Neural crest cell (in vitro differentiated cells): ENCODE measurements at places on chromosomes 7 and 10.
A peak's percentile ranks its signal among the peaks of the same experiment; 100 is the strongest.

DNA sequence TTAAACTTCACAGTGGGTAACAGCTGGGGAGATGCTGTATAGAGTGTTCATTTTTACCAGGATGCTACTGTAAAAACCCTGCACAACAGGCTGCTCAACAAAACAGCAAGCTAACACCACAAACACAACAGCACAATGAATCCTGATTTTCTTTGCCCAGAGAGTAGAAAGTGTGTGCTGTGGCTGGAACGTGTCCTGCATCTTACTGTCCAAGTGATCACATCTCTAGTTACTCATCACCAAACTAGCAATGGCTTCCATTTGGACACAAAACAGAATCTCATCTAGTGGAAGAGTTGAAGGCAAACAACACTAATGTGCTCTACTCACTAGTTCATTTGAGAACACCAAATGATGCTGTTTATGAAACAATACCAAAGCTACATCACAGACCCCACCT, 121.2 kb downstream of the SLC25A13 start:
- DNase-seq: no peak

DNA sequence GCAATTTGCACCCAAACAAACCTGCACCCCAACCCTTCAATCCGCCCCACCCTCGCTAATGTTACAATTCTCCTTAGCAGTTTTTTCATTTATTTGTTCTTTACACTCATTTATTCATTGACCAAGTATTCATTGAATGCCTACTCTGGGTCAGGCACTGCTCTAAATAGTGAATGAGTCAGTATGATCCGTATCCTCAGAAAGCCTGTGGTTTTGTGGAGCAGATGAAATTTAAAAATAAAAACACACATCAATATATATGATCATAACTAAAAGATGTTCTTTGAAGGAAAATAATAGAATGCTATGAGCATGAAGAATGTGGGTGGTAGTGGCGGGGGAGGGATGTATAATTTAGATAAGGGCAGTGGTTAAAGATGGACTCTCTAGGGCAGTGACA, 13.3 kb downstream of the IFIT5 start:
- DNase-seq: no peak

DNA sequence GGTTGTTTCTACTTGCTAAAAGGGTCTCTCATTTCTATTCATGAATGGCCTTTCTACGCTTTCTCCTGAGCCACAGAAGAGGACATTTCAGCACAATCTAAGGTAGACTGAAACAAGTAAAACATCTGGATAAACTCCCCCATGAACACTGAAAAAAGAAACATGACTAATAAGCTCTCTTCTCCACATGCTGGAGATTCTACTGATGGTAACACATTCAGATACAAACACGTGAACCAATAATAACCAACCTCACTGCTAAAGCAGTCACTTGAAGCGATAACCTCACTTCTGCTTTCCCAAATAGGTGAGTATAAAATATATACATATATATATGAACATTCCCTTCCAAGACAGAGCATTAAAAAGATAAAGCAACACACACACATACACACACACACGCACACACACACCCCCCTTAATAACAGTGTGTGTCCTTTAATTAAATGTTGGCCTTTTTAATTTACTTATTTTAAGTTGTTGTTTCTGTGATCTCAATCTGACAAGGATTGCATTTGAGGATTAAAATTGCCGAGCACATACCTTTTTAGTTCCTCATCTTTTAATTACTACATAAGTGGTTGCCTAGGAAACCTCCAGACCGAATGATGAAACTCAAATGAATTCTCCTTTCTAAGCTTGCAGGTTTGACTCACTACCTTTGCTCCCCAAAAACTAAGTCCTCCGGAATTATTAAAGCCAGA, 292.4 kb upstream of the KLF14 start:
- no peak for DNase-seq

- no peak for DNase-seq
Observed at GRCh38 chr10:17220652-17221100, 7.4 kb upstream of the VIM start.

GRCh38 chr10:132847856-132848255, 61.9 kb upstream of the NKX6-2 start:
- DNase-seq: no peak

DNA sequence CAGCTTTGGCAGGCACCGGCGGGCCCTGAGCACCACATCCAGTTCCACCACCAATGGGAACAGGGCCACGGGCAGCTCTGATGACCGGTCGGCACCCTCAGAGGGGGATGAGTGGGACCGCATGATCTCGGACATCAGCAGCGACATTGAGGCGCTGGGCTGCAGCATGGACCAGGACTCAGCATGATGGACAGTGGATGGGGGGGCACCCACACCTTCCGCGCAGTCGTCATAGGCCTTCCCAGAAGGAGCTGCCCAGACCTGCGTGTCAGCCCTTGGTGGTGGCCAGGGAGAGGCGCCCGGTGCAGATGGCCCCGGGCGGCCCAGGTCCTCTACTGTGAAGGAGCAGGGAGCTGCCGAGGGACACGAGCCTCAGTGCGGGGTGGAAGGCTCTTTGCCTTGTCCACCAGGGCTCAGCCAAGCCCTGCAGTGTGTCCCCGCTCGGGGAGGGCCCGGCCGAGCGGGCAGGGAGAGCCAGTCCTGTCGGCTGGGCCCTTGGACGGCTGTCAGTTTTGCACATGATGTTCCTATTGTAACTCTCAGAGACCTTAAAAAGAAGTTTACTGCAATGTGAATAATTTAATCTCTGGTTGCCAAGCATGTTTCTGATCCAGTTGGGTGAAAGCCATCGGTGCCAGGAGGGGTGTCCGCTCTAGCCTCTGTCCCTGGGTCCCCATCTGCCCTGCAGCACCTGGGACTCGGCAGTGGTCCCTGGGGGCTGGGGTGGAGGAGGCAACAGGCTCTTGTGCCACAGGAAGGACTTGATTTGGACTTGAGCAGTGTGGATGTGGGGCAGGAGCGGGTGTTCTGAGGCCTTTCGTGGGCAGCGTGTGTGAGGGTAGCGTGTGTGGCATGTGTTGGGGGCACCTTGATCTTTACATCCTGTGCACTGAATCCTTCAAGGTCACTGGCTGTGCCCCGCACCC, 12.6 kb downstream of the NACAD start:
- DNase-seq: no peak

DNA sequence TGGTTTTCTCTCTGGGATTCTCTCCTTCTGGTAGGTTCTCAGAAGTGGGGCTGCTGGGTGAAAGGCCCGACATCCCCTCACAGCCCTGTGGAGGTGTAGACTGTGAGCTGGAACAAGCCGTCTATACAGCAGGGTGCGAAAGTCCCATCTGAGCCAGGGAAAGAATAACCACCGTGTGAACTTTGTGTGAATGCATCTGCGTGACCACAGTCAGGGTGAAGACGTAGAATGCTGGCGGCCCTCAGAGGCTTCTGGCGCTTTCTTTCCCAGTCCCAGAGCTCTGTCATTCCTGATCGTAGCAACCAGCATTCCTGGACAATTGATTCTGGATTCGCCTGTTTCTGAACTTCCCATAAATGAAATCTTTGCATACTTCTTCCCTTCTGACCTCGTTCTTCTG, 30.0 kb downstream of the ELFN1 start:
- no peak for DNase-seq

- DNase-seq: no peak
Observed at GRCh38 chr10:126090911-126091728, 194.8 kb downstream of the FANK1 start.

- no peak for DNase-seq
Observed at GRCh38 chr10:132539894-132540293, 2.3 kb downstream of the INPP5A start.

GRCh38 chr7:101094791-101095375, 9.6 kb downstream of the TRIM56 start:
- DNase-seq: peak; percentile 51

GRCh38 chr10:98449287-98449686, 2.6 kb upstream of the HPS1 start:
- no peak for DNase-seq

GRCh38 chr7:27166531-27167505, 1.5 kb upstream of the HOXA9 start:
- no peak for DNase-seq

- no peak for DNase-seq
Observed at GRCh38 chr10:91893051-91893450, 16.2 kb downstream of the FGFBP3 start.

DNA sequence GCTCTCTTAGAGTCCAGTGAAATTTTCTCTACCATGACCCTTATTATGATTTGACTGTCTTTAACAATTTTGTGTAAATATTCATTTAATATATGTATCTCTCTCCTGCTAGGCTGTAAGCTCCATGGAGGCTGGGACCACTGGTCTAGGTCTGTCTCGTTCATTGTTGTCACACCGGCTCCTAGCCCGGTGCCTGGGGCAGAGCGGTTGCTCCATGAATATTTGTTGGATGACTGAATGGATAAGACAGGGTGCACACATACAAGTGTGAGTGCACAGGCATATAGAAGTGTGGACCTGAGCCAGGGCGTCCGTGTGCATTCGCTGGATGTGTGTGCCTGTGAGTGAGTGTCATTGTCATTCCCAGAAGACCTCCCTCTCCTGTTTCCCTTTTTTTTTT, 20.9 kb upstream of the LBX1 start:
- DNase-seq: no peak

- no peak for DNase-seq
Observed at GRCh38 chr10:120883071-120883470, 31.9 kb downstream of the WDR11 start.

GRCh38 chr10:106825576-106826364, 338.7 kb downstream of the SORCS1 start:
- no peak for DNase-seq

DNA sequence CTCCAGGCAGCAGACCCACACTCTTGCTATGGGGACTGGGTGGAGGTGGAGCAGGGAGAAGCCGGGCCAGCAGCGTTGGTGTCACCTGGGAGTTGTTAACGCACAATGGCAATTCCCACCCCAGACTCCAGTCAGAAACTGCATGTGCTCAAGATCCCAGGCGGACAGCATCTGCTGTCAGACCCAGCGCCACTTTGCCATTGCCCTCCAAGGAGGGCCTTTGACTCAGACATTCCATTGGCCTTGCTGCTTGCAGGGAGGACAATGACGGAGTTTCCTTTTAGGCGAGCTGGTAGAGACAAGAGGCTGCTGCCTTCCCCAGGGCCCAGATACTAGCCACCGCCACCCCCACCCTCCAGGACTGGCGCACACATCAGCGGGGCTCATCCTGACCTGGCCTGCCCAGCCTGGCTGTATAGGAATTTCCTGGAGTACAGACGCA, 34.5 kb downstream of the ZNF775 start:
- DNase-seq: no peak

DNA sequence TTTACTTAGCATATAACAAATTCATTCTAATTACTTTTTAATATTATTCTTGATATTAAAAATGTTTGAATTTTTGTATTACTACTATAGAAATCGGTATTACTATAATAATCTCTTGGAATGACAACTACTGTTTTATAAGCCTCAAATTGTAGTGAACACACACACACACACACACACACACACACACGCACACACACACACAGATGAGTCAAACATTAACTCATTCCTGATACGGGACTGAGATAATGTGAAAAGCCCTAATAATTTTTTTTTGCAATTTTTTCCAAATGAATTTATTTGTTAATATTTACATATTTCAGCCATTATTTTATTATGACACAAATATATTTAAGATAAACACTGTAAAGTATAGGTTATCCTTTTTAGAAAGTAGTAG, 951.2 kb upstream of the PHF14 start:
- DNase-seq: no peak

- no peak for DNase-seq
Observed at GRCh38 chr10:132229834-132230556, 43.2 kb downstream of the DPYSL4 start.

GRCh38 chr10:67259319-67259929, 333.6 kb downstream of the LRRTM3 start:
- DNase-seq: no peak

DNA sequence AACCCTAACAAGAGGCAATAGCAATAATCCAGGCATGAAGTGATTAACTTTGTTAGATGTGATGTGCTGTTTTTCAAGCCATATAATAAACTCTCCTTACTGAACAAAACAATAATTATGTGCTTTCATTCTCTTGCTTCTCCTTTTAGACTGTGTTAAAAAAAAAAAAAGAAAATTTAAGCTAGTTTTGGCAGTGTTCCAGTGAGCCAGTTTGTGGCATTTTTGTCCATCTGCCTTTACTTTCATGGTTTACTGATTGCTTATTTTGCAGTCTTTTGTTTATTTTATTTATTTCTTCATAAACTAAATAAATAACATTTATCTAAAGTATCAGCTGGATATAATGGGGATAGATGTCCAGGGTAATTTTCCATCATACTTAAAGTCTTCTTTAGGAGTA, 625.3 kb downstream of the CNTNAP2 start:
- no peak for DNase-seq

DNA sequence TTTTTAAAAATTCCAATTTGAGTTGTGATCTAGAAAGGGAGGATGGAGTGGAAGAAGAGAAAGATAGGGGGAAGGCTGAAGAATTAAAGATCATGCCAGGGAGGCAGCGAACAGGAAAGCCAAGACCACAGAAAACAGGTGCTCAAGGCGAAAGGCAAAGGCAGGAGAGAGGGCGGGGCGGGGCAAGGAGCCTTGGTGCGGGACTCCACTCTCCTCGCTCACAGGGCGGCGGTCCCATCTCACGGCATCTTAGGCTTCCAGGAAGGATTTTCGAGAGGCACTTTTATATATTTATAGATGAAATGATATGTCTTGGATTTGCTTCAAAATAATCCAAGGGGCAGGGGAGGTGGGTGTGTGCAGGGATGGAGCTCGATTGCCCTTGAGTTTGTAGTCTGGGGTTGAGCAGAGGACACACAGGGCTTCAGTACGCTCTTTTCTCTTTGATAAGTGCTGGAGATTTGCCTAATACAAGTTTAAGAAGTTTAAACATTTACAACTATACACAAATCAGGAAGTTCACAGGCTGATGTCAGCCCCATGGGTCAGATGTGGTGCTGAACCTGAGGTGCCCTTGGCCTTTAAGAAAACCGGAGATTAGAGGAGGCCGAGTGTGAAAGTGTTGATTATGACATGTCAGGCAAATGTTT, 161.1 kb downstream of the PRKAG2 start:
- no peak for DNase-seq

DNA sequence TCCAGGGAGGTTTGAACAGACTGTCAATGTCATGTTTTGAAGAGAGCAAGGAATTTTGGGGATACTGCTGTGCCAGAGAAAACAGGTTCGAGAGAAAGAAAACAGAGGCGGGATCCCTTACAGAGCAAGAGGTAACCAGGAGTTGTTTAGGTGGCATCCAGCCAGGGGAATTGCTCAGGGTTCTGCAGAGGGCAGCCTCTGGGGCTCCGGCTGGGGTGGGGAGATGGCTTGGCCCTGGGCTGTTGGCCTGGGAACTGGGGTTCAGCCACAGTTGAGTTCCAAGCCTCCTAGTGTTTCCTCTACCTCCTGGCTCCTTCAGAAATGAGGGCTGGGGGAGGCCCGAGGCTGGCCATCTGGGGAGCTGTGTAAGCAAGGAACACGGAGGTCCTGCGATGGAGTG, 68.0 kb downstream of the CAMK1D start:
- no peak for DNase-seq

- no peak for DNase-seq
Observed at GRCh38 chr7:104950754-104951153, 63.3 kb upstream of the KMT2E start.

DNA sequence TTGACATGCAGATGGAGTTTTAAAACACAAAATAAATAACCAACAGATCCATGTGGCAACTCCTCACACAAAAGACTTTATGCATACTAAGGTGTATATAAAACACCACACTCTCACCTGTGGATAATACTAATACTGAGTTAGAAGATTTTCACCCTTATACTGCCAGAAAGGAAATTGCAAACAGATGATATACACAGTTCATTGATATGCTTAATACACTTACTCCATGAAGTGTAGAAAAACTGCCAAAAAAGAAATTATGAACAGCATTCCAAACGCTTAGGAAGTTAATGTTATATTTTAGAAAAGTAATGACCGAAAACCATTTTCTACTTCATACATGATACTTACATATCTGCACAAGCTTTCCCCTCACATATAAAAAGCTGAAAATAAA, 17.6 kb upstream of the SNX13 start:
- DNase-seq: no peak
